Upper lobe of left lung (tissue), 6 donors: ENCODE measurements at places on chromosomes 2 and 18. TPM values are rescaled to one million over a fixed set of nuclear protein-coding genes. Genes with fewer than 3 reads are reported as not detected.

DNA sequence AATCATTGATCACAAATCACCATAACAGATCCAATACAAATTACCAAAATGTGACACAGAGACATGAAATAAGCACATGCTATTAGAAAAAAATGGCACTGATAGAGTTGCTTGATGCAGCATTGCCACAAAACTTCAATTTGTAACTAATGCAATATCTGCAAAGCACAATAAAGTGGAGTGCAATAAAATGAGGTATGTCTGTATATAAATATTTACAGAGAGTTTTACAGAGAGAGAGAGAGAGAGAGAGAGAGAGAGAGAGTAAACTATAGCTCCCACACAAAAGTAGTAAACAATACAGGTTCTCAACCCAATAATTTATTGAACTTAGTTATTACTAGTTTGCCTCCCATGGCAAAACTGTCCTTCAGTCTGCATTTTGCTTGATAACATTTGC lies 1807.0 kb downstream of the SUCLG1 start:
- no peaks in the 10 kb centered on the region for H3K4me1 ChIP-seq
- H3K36me3 ChIP-seq = no peaks in the 10 kb centered on the region
- no peak overlapping the region for H3K4me3 ChIP-seq
- H3K27me3 ChIP-seq = no peaks in the 10 kb centered on the region
- H3K27ac ChIP-seq = no peak overlapping the region

DNA sequence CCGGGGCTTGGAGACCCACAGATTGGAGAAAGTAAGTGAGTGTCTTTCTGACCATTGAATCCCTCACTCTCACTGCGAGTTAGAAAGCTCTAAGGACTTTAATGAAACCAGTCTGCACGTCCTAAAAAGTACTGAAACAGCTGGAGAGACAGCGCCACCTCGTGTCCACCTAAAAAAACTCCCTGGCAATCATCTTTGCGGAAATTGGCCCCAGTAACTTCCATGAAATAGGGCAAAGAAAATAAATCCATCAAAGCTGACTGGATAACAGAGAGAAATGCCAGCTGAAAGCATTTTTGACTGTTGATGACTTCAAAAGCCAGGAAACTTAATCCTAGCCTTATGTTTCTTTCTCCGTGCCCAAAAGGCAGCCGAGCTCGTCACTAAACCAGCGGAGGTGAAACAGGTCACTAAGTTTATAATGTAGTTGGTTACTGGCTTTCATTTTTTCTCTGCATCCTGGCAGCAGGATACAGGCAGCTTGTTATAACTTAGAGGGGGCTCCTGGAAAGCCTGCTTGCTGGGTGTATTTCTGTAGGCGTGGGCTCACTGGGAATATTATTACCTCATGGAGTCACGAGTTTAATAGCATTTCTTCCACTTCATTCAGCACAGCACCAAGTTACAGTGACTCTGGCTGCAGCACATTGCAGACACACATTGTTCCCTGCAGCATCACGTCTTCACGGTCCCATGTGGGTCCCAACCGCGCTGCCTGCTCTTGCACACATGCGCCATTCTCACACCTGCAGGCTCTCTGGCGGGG lies 266.5 kb downstream of the HRH4 start:
- DNase-seq = no peak
- no peaks in the 10 kb centered on the region for H3K4me1 ChIP-seq
- H3K27me3 ChIP-seq = no peaks in the 10 kb centered on the region
- no peak overlapping the region for H3K27ac ChIP-seq
- H3K36me3 ChIP-seq = no peaks in the 10 kb centered on the region

DNA sequence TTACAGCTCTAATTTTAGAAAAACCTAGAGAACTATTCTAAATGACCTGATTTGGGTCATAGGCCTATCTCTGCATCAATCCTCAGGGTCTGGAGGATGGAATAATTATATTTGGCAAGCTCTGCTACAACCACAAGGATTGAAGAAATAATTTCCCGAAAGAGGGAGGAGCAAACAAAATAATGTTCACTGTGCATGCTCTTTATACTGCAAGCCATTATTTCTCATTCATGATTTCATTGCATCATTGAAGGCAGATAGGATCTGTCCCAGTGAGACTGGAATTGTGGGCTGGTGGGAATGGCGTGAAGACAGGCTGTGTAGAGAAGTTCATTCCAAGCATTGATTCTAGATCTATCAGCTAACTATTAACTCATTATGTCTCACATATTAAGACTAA lies 12.7 kb upstream of the MAPRE2 start:
- peaks cover 26% of the 10 kb centered on the region for H3K4me1 ChIP-seq
- no peak overlapping the region for H3K27ac ChIP-seq
- no peak overlapping the region for H3K4me3 ChIP-seq
- no peaks in the 10 kb centered on the region for H3K36me3 ChIP-seq

DNA sequence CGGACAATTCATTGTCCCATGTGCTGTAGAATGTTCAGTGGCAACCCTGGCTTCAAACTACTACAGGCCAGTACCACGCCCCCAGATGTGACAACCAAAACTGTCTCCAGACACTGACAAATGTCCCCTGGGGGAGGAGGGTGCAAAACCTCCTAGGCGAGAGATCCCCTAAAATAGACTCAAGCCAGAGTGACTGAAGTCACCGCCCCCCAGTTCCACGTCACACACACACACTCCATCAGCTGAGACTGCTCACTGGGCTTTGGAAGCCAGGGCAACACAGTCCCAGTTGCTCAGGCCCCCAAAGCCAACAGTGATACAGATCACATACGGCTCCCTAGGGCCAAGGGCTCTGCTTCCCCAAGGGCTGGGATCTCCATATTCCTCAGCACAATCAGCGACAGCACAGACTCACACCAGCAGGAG lies 19.1 kb downstream of the HDAC4 start:
- H3K27ac ChIP-seq = no peak overlapping the region
- no peaks in the 10 kb centered on the region for H3K36me3 ChIP-seq
- no peaks in the 10 kb centered on the region for H3K4me1 ChIP-seq

Gene MOGAT1
- 1.0 TPM for total RNA-seq

Gene CDK5R2
- total RNA-seq = not detected
